Activated CD4-positive, alpha-beta T cell treated with anti-CD3 and anti-CD28 coated beads for 4 hours (primary cell): ENCODE measurements at places on chromosomes 5 and 9.

DNA sequence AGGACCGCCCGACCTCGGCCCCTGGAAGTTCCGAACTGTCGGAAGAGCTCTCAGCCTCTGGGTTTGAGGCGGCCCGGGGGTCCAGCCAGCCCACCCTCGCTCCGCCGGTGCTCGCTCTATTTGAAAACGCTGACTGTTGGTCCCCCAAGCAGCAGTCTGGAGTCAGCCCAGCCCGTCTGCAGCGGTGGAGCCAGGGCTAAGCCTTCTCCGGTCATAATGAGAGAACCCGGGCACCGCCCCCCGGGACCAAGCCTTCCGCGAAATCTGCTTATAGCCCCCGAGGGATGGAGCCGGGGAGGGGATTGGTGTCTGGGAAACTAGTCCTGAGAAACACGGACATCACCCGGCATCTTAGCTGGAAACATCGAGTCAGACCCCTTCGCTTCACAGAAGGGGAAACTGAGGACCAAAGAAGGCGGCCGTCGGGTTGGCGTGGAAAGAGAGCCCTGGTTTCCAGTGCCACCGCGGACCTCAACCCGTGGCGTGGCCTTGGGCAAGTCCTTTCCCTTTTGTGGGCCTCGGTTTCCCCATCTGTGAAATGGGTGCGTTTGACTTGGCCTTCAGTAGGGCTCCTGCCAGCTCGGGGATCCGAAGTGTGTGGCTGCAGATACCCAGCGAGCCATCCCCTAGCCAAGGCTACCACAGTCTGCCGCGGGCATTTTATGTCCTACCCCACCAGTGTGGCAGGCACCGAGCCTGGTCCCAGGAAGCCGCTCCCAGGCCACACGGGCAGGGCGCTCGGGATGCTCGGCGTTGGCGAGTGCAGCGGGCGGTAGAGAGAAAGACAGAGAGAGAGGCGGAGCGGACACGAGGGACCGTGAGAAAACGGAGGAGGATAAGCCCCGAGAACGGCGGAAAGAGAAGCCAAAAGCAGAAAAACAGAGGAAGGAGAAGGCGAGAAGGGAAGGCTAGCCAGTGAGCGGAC lies 857 bp downstream of the ADAM19 start:
- DNase-seq, result peak; percentile 30

- DNase-seq, result no peak
Measured at GRCh38 chr5:172749881-172750633, 20.9 kb downstream of the DUSP1 start.

GRCh38 chr9:133952598-133953550 lies 39.2 kb downstream of the VAV2 start:
- no peak for DNase-seq

- DNase-seq, result no peak
Measured at GRCh38 chr9:120571443-120572257, 8.3 kb downstream of the CDK5RAP2 start.

- no peak for DNase-seq
Measured at GRCh38 chr5:61701877-61702602, 370.0 kb downstream of the ZSWIM6 start.

- no peak for DNase-seq
Measured at GRCh38 chr5:2797160-2797559, 45.7 kb upstream of the IRX2 start.

GRCh38 chr9:105698348-105698870 lies 4.1 kb downstream of the TMEM38B start:
- DNase-seq, result no peak

DNA sequence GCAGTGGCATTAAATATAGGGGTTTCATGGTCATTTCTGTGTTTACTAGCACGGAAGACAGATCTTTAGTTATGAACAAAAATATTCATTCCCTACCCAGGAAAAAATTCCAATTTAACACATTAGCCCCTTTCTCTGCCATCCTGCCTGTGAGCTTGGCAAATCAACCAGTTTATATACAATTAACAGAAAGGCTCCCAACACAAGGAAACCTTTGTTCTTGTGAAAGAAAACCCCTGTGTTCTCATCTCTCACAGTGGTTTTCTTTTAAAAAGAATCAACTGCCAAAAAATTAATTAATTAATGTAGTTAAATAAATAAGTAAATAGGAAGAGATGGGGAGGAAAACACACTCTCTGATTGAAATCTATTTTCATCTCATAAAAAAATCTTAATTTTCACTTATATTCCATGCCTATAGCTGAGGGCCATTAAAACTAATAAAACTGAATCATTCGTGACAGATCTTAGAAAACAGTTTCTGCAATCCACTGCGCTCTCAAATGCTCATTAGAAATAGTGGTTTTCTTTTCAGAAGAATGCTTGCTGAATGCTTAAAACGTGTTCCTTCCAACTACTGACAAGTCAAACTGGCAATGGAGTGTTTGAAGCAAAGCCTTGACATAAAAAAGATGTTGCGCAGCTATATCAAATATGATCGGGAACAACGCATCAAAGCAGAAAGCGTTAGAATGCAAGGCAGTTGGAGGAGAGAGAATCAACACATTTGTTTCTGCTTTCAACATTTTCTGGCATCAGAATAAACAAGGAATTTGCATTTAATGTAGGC lies 387.7 kb downstream of the TLR4 start:
- no peak for DNase-seq

- no peak for DNase-seq
Measured at GRCh38 chr9:70412832-70413463, 1.5 kb downstream of the KLF9 start.
